Stimulated activated memory B cell treated with anti-CD40 and anti-IgM and Interleukin-4, amounts not matched to agents 10 μg/mL and 1 μg/mL and 100 μg/mL, for 72 hours (primary cell): ENCODE measurements at places on chromosomes 5 and 9.

DNA sequence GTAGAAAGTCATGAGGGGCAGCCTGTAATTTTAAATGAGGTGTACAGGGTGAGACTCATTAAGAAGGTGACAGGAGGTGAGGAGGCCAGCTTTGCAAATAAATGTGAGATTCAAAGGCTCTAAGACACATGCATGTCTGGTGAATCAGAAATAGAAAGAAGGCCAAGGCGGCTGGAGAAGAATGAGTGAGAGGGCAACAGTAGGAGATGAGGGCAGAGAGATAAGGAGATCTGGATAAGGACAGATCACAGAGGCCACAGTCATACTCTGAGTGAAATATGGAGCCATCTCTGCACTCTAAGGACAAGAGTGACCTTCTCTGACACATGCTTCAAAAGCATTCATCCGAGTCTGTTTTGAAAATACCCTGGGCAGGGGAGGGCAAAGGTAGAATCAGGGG is 90.7 kb downstream of the RAD23B start:
- ATAC-seq, result no peak

DNA sequence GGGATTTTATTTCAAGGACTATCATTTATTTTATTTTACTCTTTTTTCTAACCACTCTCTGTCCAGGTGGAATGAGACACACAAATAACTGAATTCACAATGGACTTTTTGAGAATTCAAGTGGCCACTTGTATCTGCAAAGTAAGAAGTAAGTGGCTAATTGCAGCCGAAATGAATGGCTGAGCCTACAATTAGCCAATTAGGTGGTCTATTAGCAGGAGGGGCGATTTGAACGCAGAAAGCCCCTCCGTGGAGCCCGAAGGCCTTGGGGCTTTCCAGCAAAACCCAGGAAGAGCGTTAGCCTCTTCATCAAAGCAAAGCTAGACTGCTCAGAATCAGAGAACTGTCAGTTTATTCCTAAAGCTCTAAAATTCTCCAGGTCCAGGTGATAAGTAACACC is 176.9 kb downstream of the EBF1 start:
- ATAC-seq, result no peak

DNA sequence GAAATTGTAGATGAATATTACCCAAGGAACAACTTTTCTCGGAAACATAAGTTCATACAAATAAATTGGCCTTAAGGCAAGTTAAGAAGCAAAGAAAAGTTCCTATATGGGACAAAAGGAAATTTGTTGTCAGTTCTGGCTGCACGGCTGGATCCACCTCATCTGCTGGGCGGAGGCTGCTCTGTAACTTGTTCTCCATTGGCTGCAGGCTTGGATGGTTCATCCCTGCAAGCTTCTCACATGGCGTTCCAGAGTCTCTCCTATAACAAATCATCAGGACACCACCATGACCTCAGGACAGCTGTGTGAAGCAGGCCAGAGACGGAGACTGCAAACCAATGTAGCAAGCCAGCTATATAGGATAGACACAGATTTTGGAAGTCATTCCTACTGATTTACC is 81.4 kb upstream of the DAB2 start:
- ATAC-seq, result no peak

- no peak for ATAC-seq
These were observed 109.4 kb downstream of the PSD2 start for GRCh38 chr5:139904816-139905661.

GRCh38 chr5:58677650-58678049 is 94.8 kb downstream of the RAB3C start:
- no peak for ATAC-seq

DNA sequence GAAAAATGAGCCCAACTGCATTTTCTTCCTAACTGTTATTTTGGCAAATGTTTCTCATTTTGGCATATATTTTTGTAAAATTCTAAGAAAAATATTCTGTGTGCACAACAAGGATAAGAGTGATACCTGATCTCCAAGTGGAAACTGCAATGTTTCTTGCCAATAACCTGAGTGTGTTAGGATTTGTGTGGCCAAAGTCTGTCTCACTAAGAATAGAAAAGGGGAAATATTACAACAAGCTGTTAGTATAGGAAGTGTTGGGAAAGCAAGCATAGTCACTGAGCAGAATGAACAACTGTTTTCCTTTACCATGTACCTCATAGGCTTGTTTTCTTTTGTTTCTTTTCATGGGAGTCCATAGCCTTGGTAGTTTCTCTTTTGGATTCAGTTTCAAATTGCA is 624.2 kb downstream of the MTRR start:
- ATAC-seq, result no peak

DNA sequence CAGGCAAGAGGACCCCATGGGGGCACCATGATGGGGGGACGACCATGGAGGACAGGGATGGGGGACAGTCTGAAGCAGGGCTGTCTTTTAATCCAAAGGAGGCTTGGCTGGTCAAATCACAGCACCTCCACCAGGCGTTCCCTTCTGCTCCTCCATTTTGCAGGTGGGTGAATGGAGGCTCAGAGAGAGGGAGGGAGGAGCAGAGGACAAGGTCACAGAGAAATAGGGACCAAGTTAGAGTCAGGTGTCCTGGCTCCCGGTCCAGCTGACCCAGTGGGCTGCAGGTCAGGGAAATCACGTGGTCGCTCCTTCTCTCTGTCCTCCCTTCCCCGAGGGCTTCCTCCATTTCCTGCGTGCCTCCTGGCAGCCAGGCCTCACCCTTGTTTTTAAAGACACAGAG is 156.4 kb upstream of the SMIM23 start:
- ATAC-seq, result no peak

- no peak for ATAC-seq
These were observed 190.5 kb downstream of the PCSK1 start for GRCh38 chr5:96242571-96242970.

GRCh38 chr9:79610791-79611614 is 39.2 kb downstream of the TLE4 start:
- ATAC-seq, result peak; percentile 84

- no peak for ATAC-seq
These were observed 13.8 kb downstream of the LEAP2 start for GRCh38 chr5:132887283-132887682.

- ATAC-seq, result no peak
These were observed 21.2 kb downstream of the DAPK1 start for GRCh38 chr9:87518702-87519335.

DNA sequence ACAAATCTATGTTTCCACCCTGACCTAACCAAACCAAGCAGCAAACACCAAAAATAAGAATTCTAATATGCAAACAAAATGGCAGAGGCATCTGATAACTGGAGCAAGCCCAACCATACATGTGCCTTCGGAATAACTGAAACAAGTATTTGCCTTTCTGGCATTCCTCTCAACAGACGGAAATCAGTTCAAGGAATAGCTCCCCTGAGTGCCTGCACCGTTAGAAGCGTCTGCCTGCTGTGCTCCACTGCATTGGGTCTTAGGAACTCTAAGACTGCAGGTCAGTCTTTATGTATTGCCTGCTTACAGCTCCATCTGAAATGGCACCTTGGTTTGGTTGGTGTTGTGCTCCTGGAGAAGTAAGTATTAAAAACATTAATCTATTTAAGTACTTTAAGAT is 98.5 kb downstream of the MRPS27 start:
- ATAC-seq, result no peak

DNA sequence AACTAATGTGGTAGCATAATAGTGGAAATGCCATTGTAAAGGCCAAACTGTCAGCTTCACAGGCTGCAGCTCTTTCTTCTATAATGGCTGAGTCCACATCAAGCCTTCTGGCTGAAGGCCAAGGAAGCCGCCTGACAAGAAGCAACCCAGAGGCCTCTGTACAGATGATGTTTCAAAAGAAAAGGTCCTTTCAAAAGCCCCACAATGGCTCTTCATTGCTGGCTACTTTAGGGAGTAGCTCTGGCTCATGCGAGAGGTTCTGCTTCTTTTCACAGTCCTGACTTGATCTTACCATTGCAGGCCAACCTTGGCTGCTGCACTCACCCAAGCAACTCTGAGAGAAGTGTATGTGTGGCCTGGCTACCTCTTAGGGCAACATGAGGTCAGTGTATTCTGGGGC is 54.5 kb upstream of the EQTN start:
- no peak for ATAC-seq

DNA sequence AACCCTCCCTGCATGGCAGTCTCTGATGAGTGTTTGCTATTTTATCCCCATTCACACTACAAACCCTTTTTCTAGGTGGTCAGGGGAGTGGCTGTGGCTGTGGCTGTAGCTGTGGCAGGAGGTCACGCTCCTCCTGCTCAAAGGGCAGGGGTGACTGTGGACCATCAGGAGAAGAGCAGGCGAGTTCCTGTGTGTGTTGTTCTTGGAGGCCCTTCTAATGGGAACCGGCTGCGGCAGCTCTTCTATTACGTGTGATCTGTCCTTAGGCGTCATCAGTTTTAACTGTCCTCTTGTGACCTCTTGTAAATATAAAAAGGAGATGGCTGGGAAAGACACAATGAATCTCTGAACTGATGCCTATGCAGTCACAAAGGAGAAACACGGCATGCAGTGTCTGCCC is 65.1 kb downstream of the ANKH start:
- ATAC-seq, result no peak

- ATAC-seq, result no peak
These were observed 195.2 kb downstream of the NR3C1 start for GRCh38 chr5:143208365-143208641.

GRCh38 chr9:75365196-75365595 is 276.9 kb downstream of the OSTF1 start:
- no peak for ATAC-seq

DNA sequence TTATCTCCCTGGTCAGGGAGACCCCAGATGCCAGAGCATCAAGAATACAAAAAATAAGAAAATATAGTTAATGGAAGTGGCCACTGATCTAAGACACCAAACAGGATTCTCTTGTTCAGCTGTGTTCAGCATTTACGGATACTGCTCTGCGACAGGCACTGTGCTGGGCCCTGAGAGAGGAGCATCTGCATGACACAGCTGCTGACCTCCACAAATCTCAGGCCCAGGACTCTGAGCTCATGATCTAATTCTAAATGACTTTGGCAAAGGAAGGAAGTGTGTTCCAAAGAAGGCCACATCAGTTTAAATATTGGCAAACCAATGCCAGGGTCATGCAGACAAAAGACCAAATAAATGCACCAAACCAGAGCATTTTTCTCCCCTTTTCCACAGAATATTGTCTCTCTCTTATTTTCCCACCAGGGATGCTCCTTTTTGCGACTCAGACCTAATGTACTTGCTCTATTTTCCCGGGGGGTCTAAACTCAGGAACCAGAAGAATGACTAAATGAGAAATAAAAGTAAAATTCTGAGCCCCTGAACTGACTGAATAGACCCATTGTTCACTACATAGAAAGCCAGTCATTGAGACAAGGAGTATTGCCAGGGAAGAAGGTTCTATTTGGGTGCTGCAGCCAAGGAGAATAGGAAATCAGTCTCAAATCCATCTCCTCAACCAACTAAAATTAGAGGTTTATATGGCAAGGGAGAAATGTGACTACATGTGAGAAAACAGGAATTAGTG is 1.4 kb upstream of the AGGF1 start:
- no peak for ATAC-seq

- no peak for ATAC-seq
These were observed 514.8 kb downstream of the CDK5RAP2 start for GRCh38 chr9:120065151-120065550.

- no peak for ATAC-seq
These were observed 8.3 kb upstream of the PTBP3 start for GRCh38 chr9:112341730-112342129.

GRCh38 chr9:120446671-120447070 is 133.3 kb downstream of the CDK5RAP2 start:
- ATAC-seq, result no peak

GRCh38 chr9:27394154-27394825 is 97.3 kb upstream of the EQTN start:
- no peak for ATAC-seq

DNA sequence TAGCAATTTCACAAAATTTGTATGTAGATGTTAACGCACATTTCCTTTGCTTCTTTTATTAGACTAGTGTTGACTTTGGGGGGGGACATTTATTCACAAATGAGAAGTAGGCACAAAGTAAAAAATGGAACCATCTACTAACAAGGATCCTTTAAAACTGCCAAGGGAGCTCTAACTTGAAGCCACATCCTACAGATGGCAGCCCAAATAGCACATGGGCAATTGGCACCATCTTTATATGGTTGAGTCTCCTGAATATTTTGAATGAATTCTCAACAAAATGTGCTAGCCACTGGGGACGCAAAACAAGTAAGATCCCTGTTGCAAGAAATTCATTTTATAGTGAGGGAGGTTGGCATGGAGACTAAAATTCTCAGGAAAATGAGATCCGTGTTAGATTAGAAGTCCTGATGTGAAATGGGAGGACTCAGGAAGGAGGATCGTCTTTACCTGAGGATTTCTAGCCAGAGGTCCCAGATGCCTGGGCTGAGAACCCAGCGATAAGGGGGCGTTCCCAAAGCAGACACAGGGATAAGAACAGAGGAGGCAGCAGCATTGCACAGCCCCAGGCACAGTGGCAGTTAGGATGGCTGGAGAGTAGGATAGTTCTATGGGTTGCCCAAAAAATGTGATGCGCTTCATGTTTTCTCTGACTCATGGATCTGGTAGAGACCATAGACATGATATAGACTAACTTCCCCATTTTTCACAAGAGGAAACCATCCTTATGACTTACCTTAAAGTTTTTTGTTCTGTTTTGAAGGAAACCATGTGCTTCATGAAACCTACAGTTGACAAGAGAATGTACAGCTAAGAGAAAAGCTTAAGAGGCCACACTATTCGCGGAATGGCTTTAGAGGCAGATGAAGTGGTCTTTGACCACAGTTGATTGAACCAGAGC is 37.4 kb downstream of the C9orf152 start:
- no peak for ATAC-seq

- no peak for ATAC-seq
These were observed 19.8 kb downstream of the TXNDC8 start for GRCh38 chr9:110317911-110318310.

- no peak for ATAC-seq
These were observed 27.1 kb upstream of the SLC6A19 start for GRCh38 chr5:1174122-1174936.

- peak; percentile 3 for ATAC-seq
These were observed 806 bp upstream of the CDC42SE2 start for GRCh38 chr5:131262953-131263541.

GRCh38 chr5:157283434-157283833 is 17.5 kb downstream of the CYFIP2 start:
- peak; percentile 100 for ATAC-seq

DNA sequence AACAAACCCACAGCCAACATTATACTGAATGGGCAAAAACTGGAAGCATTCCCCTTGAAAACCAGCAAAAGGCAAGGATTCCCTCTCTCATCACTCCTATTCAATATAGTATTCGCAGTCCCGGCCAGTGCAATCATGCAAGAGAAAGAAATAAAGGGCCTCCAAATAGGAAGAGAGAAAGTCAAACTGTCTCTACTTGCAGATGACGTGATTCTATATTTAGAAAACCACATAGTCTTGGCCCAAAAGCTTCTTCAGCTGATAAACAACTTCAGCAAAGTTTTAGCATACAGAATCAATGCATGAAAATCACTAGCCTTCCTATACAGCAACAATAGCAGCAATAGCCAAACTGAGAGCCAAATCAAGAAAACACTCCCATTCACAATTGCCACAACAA is 333.7 kb upstream of the EDIL3 start:
- no peak for ATAC-seq
